Stimulated activated CD4-positive, alpha-beta T cell treated with anti-CD3 and anti-CD28 coated beads, Interleukin-4, amount 100 ng/mL, for 4 hours (primary cell): ENCODE measurements at places on chromosomes 13 and 19.

- no peak for DNase-seq
Measured at GRCh38 chr13:51222686-51223559, 725 bp downstream of the FAM124A start.

DNA sequence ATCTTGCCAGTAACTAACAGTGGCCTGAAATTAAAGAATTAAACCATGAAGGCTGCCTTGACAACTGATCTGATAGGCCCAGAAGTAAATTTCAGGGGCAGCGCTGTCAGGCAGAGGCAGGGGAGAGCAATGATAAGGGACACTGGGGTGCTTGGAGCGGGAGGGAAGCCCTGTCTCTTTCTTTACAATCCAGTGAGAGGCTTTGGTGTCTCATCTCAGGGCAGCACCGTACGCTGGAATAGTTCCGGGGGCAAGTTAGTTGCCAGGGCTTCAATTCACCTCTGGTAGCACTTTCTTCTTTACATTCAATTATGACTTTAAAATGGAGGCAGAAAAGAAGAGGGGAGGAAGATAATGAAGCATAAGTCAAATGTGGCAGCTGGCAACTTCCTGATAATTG lies 74.6 kb downstream of the CBY2 start:
- no peak for DNase-seq

DNA sequence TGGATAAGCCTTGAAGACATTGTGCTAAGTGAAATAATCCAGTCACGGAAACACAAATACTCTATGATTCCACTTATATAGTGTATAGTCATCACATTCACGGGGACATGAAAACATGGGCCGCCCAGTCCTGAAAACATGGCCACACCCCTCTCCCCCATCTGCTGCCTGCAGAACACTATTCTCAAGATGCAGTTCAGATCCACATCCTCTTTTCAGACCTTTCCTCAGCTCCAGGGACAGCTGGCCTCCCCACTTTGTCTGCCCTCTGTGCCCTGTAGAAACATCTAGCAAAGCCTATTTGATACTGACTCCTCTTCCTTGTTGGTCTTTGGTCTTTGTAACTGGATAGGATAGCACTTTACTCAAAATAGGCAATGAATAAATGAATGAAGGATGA lies 8.3 kb downstream of the RFX2 start:
- DNase-seq: no peak

GRCh38 chr13:39821977-39822376 lies 166.5 kb downstream of the COG6 start:
- no peak for DNase-seq

DNA sequence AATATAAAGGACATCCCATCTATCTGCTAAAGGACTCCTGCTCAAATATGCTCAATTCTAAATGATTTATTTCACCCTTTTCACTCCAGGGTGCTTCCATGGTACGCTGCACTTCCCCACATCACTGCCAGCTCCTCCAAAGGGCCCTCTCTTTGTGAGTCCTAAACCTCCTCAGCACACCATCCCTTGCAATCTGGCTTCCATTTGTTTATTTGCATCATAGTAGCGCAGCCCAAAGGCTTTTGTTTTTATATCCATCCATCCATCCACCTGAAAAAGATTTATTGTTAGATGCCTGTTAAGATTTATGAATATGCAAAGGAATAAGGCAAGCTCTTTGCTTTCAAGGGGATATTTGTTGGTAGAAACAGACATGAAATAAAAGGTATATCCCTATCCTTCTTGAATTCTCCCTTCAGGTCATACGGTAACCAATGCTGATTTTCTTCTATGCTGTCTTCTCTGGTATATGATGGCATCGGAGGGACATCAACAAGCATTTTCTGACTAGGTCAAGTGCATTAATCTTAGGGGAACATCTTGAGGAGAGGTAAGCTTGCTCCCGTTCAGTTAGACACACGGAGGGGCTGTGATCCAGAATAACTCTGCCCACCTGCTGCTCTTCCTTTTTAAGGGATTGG lies 397.6 kb downstream of the LIG4 start:
- DNase-seq: no peak

GRCh38 chr13:65940720-65941119 lies 1289.4 kb downstream of the PCDH9 start:
- no peak for DNase-seq

DNA sequence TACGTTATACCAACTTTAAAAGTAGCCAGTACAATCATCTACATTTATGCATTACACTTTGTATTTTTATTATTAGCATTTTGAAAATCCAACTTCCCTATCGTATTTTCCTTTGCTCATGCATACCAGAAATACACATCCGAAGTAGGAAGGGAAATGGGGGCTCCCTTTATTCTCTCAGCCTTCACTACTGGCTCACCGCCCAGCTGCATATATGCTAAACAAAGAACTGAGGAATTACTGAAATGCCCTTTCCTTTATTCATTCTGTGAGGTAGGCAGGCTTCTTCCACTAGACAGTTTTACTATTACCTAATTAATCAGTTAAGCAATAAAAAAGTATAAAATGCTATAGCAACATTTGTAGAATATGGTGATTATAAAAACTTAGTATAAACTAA lies 291.6 kb downstream of the KLF12 start:
- no peak for DNase-seq

GRCh38 chr13:31504918-31505317 lies 234.4 kb upstream of the RXFP2 start:
- DNase-seq: no peak

- no peak for DNase-seq
Measured at GRCh38 chr19:47719047-47719859, 6.0 kb downstream of the EHD2 start.

GRCh38 chr19:48353677-48354076 lies 10.1 kb downstream of the TMEM143 start:
- no peak for DNase-seq

GRCh38 chr13:33081666-33082065 lies 65.4 kb downstream of the KL start:
- DNase-seq: no peak

DNA sequence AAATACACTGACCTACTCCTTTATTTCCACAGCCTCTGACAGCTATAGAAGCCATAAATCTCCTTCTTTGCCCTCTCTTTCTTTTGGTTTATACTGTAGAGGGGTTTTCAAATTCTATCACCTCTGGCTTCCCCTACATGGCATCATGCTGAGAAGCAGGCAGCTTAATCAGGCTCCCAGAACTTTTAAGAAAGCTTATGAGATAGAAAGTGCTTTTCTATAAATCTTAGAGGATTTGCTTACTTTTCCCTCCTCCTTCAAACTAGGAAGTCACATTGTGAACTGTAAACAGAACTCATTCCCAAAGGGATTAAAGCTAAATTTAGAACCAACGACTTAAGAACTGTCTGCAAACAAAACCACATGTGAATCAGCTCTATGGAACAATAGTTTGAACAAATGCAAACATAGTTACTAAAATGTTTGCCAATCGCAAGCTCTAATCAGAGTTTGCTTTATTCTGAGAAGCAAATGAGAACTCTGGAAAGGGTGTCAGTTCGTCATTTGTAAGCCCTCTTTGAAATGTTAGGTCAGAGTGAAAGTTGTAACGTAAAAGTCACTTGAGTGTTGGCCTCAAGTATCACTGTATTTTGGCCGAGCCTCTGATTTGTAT lies 344.1 kb downstream of the RFC3 start:
- no peak for DNase-seq

- no peak for DNase-seq
Measured at GRCh38 chr19:35023428-35023827, 6.8 kb upstream of the SCN1B start.

GRCh38 chr19:14764401-14764800 lies 14.0 kb downstream of the ADGRE2 start:
- DNase-seq: no peak

DNA sequence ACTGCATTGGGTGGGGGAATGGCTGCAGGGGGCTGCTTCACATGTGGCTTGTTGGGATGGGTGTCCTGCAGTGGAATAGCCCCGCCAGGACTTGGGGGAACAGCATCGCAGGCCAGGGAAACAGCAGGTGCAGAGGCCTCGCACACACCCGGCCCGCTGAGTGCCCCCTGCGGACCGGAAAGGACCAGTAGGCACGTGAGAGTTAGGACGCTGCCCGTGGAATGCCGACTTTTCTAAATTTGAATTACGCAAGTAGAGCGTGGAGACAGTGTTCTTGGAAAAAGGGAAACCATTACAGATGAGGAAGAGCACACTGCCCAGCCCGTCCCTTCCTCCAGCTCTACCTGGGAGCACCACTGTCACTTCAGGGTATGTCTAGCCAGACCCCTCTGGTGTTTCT lies 11.5 kb downstream of the DNM2 start:
- no peak for DNase-seq

DNA sequence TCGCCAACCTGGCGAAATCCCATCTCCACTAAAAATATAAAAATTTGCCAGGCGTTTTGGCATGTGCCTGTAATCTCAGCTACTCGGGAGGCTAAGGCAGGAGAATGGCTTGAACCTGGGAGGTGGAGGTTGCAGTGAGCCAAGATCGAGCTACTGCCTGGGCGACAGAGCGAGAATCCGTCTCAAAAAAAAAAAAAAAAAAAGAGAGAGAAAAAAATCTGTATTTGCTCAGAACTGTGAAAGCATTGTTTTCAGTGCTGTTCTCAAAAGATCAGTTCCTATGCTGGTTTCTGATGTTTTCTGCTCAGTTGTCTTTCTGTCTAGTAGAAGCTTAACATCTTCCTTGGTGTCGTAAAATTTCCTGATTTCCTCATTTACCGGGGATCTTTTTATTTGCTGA lies 2.5 kb downstream of the SF3A2 start:
- no peak for DNase-seq

DNA sequence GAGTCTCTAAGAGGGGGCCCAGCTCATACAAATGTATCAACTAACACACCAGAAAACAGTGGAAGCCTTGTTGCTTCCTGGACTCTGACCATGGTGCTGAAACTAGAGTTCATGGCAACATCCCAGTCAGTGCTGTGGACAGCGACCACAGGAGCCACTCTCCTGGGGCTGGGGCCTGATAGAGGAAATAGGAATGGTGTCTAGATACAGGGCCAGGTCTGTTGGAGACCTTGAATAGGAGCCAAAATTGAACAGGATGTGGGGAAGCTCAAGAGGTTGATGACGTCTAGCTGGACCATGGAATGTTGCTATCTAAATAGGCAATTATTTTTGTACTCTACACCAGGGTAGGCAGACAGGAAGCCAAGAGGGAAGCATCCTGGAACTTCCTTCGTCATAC lies 21.7 kb downstream of the LILRB4 start:
- no peak for DNase-seq

DNA sequence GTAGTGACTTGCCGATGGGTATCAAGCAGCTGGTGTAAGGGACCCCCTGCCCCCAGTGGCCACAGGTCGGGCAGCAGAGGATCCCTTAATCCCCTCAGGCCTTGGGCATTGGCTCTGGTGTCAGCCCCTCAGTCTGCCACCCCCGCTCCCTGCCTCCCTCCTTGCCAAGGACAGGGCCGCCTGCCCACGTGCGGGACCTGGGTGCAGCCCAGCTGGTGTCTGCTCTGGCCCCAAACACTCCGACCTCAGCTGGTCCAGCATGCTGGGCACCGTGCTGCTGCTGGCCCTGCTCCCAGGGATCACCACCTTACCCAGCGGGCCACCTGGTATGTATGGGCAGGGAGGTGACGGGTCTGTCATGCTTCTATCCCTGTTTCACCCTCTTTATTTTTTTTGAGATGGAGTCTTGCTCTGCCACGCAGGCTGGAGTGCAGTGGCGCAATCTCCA lies at the start of gene TGFBR3L:
TSS of gene TGFBR3L (plus strand) at position 233 of the 448 bp plus-strand sequence.
- DNase-seq: no peak
